ENCODE measurements at places on chromosomes 7 and 10.

DNA sequence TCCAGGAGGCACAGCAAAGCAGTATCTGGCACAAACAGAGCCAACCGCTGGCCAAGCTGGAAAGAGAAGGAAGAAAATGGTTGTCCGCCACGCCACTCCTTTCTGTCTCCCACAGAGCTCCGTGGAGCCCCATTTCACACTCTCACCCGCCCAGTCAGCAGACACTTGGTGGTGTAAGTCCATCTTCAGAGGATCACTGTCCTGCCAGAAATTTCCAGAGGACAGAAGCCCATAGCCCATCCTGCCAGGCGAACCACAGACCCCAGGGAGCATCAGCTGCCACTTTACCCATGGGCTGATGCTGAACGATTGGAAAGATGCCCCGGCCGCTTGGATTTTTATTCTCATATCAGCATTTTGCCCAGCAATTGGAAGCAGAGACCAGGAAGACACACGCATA, 144.7 kb upstream of the LYZL2 start:
- DNase-seq, result no peak

- no peak for DNase-seq
Observed at GRCh38 chr7:137235434-137235833, 108.1 kb downstream of the PTN start.

- no peak for DNase-seq
Observed at GRCh38 chr10:121823993-121824463, 103.8 kb downstream of the ATE1 start.

- no peak for DNase-seq
Observed at GRCh38 chr7:15889507-15889906, 203.0 kb upstream of the MEOX2 start.

GRCh38 chr10:110516815-110517492, 19.2 kb downstream of the DUSP5 start:
- DNase-seq, result no peak

DNA sequence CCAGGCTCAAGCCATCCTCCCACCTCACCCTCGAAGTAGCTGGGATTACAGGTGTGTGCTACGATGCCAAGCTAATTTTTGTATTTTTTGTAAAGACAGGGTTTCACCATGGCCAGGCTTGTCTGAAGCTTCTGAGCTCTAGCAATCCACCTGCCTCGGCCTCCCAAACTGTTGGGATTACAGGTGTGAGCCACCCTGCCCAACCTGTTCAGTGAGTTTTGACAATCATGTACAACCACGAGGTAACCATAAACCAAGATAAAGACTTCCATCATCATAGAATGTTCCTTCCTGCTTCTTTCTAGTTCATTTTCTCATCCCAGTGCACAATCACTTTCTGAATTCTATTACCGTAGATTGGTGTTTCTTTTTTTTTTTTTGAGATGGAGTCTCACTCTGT, 30.5 kb upstream of the MKRN1 start:
- DNase-seq, result no peak

DNA sequence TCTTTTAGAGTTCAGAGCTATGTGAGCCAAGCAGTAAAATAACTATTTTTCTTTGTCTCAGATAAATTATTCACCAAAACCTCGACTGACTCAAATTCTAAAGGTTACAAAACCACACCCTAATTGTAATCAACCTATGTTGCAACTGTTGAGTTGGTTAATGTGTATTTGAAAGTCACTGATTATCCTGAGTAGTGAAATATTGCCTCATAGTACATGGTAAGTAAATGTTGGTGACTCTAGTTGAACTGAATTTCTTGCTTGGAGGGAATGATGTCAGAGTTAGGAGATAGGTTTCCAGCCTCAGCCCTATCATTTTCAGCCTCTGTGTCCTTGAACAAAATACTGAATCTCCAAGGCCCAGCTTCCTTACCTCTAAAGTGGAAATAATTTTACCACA, 3.0 kb upstream of the CYP2C18 start:
- DNase-seq, result no peak

DNA sequence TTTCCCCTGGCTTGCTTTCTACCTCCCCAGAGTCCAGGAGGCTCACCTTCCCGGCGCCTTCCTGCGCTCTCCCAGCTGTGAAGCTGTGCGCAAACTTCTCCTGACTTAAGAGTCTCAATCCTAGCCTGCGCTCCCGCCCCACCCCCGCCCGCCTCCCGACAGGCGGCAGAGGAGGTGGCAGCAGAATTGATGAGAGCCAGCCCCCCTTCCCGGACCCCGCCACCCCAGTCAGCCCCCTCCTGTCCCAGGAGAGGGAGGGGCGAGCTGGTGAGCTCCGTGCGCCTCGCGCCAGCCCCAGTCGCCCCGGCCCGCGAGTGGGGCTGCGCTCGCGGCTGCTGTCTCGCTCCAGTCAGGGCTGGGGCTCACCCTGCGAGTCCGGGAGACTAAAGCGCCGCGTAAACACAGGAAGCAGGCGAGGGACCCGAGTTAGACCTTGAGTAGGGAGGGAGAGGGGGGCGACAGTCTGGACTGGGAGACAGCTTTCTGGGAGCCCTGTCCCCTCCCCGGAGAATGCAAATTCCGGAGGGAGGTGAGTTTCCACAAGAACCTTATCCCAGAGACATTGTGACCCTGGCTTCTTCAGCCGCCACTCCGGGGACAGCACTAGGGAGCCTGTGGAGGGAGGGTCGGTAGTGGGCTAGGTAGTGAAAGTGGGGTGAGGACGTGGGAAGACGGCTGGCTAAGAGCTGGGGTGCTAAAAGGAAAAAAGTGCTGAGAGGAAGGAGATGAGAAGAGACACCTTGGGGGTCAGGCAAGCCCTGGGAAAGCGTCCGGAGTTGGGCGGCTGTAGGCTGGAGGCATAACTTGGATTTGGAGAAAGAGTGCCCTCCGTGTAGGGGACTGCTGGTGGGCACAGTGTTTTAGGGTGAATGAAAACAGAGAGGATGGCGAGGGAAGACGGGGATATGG, at the start of gene CALCR:
CALCR (minus strand) TSS at position 79 of the 909 bp plus-strand sequence. CDS start 87,743 bp downstream, outside the sequence.
- no peak for DNase-seq

GRCh38 chr7:32051128-32051527, 19.1 kb downstream of the PDE1C start:
- no peak for DNase-seq

- no peak for DNase-seq
Observed at GRCh38 chr10:29947701-29948060, 111.7 kb downstream of the JCAD start.

DNA sequence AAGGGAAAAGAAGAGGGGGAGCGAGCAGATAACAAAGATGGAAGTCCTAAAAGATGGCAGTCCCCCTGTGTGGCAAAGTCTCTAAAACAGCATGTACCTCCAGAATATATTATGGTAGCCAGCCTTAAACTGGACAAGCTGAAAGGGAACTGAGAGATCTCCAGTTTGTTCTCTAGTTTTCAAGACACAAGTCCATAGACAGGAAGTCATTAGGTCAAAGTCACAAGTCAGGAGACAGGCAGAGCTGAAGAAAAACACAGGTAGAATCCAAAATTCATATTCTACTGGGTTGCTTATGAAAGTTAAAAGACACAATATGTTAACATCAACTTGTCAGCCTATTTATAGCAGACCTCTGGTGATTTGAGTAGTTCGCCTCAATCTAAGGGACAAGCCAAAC, 38.7 kb downstream of the FAM107B start:
- DNase-seq, result no peak

- DNase-seq, result no peak
Observed at GRCh38 chr10:100810835-100811116, 65.4 kb downstream of the PAX2 start.

DNA sequence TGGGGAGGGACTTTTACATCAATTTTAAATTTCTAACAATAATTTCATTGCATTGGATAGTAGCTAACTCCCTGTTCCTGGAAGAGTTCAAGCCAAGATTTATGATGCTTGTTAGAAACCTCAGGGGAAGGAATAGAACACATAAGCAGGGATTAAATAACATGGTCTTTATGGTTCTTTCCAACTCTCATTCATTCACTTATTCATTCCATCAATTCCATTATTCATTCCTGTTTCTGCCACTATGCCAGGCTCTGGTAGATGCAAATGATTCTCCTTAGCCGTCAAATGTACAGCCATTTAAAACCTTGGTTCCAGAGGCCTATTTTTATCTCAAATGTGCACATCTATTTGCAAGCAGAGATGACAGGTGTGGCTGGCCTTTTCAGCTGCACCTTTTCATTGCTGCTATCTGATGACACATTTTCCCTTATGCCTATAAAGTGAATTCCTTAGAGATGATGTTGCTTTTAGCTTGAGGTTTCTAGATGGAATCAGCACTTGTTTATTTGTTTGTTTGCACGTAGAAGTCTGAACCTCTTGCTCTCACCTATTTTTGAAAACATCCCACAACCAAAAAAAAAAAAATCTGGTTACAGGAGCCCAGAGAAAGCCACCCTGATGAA, 205.7 kb upstream of the IGFBP3 start:
- no peak for DNase-seq

GRCh38 chr10:67763499-67764011, 67.6 kb upstream of the CTNNA3 start:
- peak; percentile 84 for DNase-seq

- no peak for DNase-seq
Observed at GRCh38 chr7:102029616-102030015, 212.2 kb downstream of the CUX1 start.

DNA sequence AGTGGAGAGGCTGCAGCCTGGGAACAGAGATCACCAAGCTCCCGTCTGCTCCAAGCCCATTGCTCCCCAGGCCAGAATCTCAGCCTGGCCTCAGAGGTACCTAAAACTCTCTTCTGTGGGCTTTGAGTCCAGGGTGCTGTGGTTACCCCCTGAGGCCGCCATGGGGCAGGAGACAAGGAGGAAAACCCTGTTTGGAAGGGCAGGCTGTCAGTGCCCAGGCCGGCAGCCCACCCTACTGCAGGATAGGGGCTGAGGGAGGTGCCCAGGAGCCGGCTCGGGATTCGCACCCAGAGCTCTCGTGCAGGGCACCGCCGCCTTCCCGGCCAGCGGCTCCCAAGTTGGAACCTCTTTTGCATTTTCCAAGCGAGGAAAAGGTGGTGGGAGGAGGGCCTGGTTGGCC, 24.5 kb downstream of the UNCX start:
- DNase-seq, result no peak

- no peak for DNase-seq
Observed at GRCh38 chr10:124045801-124046355, 47.5 kb downstream of the CHST15 start.

DNA sequence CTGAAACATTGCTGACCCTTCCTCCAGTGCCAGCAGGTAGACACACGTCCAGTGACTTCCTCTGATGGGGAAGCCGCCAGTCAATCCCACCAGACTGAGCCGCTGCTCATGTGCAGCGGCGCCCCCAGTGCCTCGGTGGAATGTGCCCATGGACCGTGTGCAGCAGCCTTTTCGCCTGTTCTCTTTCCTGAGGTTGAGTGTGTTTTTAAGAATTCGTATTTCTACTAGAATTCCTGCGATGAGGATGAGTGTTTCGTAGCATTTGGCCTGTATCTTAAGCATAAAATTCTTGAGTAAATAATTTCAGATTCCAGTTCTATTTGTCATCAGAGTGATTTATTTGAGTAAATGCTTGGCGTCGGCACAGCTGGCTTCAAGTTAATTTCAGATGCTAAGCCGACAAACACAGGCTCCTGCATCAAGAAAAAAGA, 35.4 kb downstream of the BNIP3 start:
- DNase-seq, result no peak

GRCh38 chr10:94489976-94490788, 55.4 kb upstream of the HELLS start:
- no peak for DNase-seq

DNA sequence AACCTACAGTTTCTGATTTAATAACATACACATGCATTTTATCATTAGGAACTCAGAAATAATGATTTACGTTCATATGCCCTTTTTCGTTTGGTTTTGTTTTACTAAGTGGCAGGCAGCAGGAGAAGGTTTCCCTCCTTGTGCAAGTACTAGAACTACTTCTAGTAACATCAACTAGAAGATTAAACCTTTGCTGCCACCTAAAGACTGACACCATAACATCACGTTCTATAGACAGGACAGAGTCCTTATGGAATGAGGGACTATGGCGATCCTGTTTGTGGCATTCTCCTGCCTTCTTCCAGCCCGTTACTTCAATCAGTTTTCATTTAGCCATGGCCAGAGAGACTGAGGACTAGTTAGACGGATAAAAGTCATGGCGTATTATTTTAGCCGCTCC, 53.2 kb downstream of the GAD2 start:
- no peak for DNase-seq

GRCh38 chr7:106273009-106273668, 11.6 kb downstream of the NAMPT start:
- DNase-seq, result no peak

DNA sequence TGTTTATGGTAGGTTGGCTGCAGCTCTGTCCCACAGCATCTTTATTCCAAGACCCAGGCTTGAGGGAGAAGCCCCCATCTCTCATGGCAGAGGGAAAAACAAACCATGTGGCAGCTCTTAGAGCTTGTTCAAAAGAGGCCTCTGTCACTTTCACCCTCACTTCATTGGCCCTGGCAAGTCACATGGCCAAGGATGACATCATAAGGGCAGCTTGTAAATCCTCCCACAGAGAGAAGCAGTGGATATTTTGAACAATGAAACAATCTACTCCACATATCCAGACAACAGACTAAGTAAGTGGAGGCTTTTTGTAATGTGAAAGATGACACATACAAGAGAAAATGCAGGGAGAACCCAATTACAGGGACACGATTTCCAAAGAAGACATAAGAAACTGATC, 108.1 kb downstream of the GRID1 start:
- no peak for DNase-seq

GRCh38 chr7:40439686-40440085, 304.9 kb downstream of the SUGCT start:
- no peak for DNase-seq

DNA sequence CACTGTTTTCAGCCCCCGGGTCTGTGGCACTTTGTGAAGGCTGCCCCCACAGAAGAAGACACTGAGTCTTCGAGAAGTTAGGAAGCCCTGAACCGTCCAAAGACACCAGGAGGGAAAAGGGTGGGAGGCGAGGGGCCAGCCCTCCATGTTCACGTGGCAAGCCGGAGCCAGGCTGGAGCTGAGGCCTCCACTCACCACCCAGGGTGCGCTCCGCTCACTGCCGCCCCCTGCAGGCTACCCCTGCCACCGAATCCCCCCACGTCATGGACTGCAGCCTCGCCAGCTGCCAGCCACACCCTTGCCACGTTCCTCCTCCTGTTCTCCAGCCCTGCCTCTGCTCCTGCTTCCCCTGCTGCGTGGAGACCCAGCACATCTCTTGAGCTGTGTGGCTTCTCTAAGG, 59.0 kb upstream of the EN2 start:
- no peak for DNase-seq

GRCh38 chr10:91924212-91925021, 847 bp downstream of the BTAF1 start:
- no peak for DNase-seq

DNA sequence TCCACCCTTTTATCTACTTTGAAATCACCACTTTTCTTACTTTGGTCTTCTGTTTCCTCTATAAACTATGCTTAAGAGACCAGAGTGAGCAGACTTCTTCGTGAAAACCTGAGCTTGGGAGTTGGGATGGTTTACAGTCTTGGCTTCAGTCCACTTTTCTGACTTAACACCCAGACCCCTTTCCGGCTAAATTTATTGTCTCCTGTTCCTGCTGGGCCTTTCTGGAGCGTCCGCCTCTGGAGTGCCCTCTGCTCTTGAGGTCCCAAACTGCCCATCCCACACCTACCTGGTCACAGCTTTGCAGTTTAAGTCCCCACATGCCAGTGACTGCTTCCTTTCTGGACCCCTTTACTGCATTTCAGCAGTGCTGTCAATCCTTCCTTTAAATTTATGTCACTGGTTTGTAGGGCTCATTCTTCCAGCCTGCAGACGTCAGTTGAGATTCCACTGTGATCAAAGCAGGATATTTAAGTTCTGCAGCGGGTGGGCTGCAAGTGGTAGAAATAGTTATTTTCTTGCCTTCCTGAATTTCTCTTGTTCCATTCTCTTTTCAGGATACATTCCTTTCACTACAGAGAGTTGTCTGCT, 80.3 kb downstream of the KAT6B start:
- DNase-seq, result no peak

Measured in CD4-positive, alpha-beta T cell treated with Interleukin-15 for 1 hour (primary cell).